Right ventricle myocardium superior (tissue), 1 donor: ENCODE measurements at places on chromosomes 1 and 21. TPM values are rescaled to one million over a fixed set of nuclear protein-coding genes. Genes with fewer than 3 reads are reported as not detected.

Gene ANXA9
- not detected for total RNA-seq

Gene CD1B
- total RNA-seq, result not detected

Gene LCE2C
- not detected for total RNA-seq

Gene FBXO2
- 2.3 TPM for total RNA-seq

Gene KHDC4
- total RNA-seq, result 22.5 TPM

Gene PLA2G4A
- total RNA-seq, result 2.1 TPM

Gene KPRP
- not detected for total RNA-seq

Gene FAM167B
- total RNA-seq, result 8.1 TPM

GRCh38 chr1:106061586-106062495 is 994.6 kb upstream of the PRMT6 start:
- no peak for DNase-seq

GRCh38 chr1:191700922-191701321 is 457.3 kb upstream of the RGS18 start:
- no peak for DNase-seq

- DNase-seq, result no peak
Observed at GRCh38 chr1:114219172-114219868, 65.7 kb upstream of the SYT6 start.

GRCh38 chr1:54564312-54565112 is 16.5 kb downstream of the ACOT11 start:
- DNase-seq, result no peak

GRCh38 chr1:228352677-228353481 is 53.8 kb downstream of the TRIM11 start:
- DNase-seq, result peak; percentile 32

GRCh38 chr1:184624626-184625025 is 130.0 kb downstream of the EDEM3 start:
- no peak for DNase-seq

- no peak for DNase-seq
Observed at GRCh38 chr1:200073286-200073637, 45.8 kb downstream of the NR5A2 start.

- DNase-seq, result no peak
Observed at GRCh38 chr1:194473766-194474165, 1287.4 kb upstream of the B3GALT2 start.

DNA sequence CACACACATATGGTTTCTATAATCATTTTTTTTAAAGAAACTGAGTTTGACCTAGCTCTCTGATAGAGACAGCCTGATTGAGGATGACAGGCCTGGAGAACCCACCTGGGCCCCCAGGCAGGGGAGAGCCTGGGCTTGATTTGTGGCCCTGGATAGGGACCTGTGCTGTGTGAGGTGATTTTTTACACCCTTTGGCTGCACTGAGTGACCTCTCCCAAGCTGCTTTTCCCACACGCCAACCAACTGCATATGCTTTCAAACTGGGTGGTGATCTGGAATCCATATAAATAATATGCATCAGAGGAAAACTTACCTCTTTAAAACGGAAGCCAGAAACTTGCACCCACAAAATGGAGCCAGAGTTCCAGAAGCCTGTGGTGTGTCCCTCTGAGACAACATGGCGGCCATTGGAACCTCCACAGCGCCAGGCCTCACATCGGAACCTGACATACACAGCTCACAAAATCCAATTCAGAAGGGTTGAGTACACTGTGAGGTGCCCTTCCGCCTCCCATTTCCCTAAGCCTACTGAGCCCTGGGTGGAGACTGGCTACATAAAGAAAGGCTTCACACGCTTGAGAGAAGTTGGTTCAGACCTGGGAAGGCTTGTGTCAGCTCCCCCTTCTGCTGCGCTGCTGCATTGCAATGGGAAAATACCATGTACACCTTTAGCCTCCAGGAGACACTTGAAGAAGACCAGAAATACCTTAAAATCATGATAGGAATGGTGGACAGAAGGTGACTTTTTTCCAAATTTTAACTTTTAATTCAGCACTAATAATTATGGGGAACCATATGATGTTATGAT is 160.7 kb downstream of the HHIPL2 start:
- no peak for DNase-seq

GRCh38 chr21:41147979-41148355 is 20.0 kb upstream of the BACE2 start:
- no peak for DNase-seq

GRCh38 chr1:221740369-221740992 is 1.4 kb downstream of the DUSP10 start:
- no peak for DNase-seq

- DNase-seq, result no peak
Observed at GRCh38 chr1:19391596-19391981, 79.5 kb downstream of the SLC66A1 start.

GRCh38 chr1:29945426-29945825 is 709.1 kb downstream of the PTPRU start:
- no peak for DNase-seq

DNA sequence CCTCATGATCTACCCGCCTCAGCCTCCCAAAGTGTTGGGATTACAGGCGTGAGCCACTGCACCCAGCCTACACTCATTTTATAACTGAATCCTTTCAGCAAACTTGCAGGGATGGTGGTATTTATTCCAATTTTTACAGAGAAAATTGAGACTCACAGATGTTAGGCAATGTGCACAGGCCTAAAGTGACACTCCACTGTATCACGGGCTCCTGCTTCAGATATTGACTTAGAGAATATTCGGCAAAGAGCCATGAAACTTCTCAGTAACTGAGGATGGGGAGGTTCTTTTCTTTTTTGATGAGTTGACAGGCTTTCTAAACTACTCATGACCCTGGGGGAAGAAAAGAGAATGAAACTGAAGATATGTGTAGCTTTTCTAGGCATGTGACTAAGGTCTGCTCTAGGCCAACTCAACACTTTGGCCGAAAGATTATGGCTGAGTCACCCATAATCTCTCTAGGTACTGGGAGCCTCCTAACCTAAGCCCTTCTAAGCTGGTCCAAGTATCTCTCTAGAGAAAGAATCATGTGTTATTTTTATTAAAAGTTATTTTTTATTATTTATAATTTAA is 19.9 kb upstream of the PTCH2 start:
- DNase-seq, result no peak

GRCh38 chr1:178651742-178652141 is 73.3 kb upstream of the RALGPS2 start:
- no peak for DNase-seq

- no peak for DNase-seq
Observed at GRCh38 chr1:189769448-189769847, 708.2 kb downstream of the BRINP3 start.

GRCh38 chr1:27544834-27545233 is 54.9 kb upstream of the WASF2 start:
- no peak for DNase-seq

GRCh38 chr1:167455786-167456446 is 62.4 kb downstream of the CD247 start:
- peak; percentile 70 for DNase-seq

DNA sequence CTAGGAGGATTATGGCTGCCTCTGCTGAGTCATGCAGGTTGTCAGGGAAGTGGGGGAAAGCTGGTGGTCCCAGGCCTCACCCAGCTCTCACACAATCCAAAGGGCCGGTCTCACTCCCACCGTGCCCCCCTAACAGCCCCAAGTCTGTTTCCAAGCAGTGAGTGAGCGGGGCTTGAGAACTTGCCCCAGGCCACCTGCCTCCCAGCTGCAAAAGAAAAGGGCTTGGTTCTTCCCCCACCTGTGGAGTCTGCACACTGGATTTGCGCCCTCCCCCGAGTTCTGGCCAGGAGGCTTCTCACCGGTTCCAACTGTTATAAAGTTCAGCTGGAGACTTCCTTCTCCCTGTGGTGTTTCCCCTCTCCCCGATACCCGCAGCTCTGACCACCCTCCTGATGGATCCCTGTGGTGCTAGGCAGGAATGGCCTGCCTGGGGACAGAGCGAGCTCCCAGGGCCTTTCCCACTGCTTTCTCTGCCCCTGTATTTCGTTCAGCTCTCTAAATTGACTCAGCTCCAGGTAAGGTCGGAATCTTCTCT is 222.3 kb downstream of the BARHL2 start:
- DNase-seq, result no peak

DNA sequence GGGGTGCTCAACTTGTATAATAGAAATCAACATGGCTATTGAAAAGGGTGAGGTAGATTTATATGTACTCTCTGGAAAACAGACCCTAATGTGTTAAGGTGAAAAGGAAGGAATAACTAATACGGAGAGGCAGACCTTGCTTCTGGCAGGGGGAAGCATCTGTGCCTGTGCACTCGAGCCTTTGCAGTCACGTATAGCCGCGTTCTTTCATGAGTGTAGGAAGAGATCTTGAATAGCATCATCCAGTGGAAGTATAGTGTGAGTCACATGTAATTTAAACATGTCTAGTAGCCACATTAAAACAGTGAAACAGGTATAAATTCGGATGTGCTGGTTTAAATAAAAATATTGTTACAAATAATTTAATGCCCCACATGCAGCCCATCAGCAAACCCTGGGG is 3.0 kb downstream of the A3GALT2 start:
- DNase-seq, result no peak

- peak; percentile 78 for DNase-seq
Observed at GRCh38 chr1:26529655-26530409, at the start of gene RPS6KA1. RPS6KA1 (plus strand) TSS chr1:26529761; CDS start chr1:26529921, 160 bp downstream.

GRCh38 chr1:84298684-84299535 is 2.6 kb upstream of the SAMD13 start:
- DNase-seq, result peak; percentile 61

DNA sequence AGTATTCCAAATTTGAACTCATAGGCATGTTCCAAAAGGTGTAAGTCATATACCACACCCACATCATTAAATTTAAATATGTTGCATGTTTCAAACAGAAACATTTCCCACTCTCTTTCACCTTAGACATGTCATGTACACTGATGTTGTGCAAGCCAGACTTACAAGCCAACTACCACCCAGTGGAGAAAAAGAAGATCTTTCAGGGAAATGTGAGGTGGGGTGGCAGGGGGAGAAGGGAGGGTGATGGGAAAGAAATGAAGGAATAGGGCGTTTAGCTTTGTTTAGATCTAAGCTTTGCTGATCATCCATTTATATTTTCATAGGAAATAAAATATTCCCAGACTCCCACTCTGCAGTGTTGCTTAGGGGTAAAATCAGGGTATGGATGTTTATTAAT is 1.6 kb downstream of the NEGR1 start:
- DNase-seq, result no peak

DNA sequence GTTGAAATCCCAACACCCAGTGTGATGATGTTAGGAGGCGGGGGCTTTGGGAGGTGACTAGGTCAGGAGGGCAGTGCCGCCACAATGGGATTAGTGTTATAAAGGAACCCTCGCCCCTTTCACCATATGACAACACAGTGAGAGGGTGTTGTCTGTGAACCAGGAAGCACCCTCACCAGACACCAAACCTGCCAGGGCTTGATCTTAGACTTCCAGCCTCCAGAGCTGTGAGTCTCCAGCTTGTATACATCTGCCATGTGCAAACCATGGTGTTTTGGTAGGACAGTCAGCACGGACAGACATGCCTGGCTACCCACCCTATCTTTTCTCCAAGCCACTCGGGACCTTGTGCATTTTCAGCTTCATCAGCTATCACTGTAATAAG is 4.0 kb downstream of the TRIM11 start:
- DNase-seq, result no peak

- no peak for DNase-seq
Observed at GRCh38 chr1:178456472-178456871, 40.3 kb downstream of the CLEC20A start.

DNA sequence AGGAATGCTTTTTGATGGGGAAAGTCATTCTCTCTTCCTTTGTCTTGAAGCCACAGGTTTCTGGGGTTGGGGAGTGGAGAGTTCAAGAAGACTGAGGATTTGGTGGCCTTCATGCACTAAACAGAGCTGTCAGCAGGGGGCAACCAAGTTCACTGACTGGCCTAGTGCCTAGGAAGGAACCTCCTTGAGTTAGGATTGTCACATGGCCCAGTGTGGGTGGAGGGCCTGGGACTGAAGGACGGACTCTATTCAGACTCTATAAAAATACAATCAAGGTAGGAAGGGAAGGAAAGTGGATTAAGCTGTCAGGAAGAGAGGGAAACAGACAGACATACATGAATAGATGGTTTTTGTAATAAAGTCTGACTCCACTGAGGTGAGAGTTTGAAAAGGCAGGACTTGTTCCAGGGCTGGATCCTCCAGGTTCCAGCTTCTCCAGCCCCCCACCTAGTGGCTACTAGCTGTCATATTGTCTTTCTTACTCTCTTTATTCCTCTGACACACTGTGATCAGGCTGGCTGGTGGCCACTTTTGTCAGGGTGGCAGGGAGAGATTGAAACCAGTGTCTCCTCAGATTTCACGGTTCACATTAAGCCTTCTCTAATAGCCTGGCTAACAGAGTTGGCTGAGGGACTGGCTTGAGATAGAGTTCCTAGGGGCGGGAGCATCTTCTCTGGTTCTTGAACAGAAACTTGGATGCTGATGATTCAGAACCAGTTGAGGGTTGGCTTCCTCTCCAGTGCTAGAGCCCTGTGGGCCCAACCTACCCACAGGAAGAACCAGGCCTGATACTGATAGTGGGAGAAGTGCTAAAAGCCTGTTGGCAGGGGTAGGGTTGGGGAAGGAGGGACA is 4.1 kb upstream of the SH3BGRL3 start:
- DNase-seq, result peak; percentile 86

DNA sequence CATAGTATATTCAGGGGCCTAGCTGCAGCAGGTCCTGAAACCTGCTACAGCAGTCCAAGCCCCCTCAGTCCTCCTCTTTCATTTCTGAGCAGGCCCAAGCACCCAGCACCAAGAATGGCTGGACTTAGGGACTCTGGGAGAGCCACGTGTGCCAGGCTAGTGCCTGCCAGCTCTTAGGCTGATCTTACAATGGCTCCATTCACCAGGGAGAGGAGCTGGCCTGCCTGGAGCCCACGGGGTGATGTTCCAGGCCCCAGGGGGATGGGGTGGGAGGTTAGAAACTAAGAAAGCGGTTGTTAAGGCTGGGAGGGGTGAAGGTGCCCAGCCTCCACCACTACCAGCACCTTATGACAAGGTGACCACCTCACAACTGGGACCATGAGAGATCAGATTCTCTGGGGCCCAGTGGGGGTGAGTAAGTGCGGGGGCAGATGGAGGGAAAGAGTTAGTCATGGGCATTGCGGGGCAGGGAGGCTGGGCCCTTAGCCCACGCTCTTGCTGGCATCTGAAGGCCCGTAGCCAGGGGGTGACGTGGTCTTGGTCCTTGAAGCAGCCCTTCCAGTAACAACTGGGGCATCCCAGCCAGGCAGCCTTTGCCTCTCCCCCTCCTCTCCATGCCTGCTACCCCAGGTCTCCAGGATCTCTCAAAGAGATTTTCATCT is 30.3 kb upstream of the CLIC4 start:
- DNase-seq, result no peak

DNA sequence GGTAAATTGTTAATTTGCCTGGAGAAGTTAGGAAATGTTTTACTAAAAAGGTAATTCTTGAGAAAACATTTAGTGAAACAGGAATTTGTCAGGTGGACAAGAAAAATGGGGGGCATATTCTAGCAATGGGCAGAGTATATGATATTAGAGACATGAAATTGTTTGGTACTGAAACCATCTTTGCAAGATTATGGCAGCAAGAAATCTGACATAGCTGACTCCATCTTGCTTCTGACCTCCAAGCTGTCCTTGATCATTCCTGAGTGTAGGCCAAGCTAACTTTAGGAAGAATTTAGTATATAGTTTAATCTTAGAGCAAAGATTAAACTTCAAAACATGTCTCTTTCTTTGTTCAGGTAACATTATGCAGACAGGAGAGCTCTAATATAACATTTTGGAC is 14.0 kb upstream of the SAMSN1 start:
- no peak for DNase-seq

- DNase-seq, result no peak
Observed at GRCh38 chr1:58754683-58755467, 29.0 kb downstream of the JUN start.

- DNase-seq, result no peak
Observed at GRCh38 chr1:18954270-18955071, 2.0 kb downstream of the IFFO2 start.
